ENCODE measurements at places on chromosomes 16 and 17.

- no peak for DNase-seq
These were observed 14.7 kb downstream of the ALOX15B start for GRCh38 chr17:8053600-8053999.

DNA sequence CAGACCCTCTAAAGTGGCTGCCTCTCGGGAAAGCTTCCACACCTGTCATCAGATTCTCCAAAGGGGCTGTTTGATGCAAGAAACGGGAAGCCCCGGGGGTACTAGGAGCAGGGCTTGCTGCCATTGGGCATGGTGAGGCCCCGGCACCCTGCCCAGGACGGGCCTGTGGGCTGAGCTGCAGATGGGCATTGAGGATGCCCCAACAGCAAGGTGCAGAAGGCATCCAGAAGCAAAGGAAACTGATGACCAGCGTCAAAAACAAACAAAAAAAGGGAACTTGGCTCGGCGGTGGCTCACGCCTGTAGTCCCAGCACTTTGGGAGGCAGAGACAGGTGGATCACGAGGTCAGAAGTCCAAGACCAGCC is 1.5 kb upstream of the LIMD2 start:
- DNase-seq = no peak

- no peak for DNase-seq
These were observed 91.7 kb downstream of the PCTP start for GRCh38 chr17:55842405-55843158.

GRCh38 chr17:13575922-13576419 is 25.8 kb downstream of the HS3ST3A1 start:
- no peak for DNase-seq

DNA sequence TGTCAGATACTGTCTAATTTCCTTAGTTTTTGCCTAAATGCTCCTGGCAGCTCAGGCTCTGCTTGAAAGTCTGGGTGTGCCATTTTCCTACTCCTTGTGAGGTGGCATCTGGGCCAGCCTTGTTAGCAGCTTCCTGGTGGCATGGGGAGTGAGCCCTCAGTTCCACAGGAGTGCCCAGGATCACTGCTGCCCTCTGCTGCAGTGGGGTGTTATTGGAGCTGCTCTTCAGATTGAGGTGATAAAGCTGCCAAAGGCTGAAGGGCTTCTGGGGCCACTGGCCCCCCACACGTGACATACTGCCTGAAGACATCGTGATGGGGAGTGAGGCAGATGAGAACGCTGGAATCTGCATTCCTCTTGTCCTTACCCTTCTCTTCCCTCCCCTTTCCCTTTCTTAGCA is 27.4 kb downstream of the CEP95 start:
- no peak for DNase-seq

DNA sequence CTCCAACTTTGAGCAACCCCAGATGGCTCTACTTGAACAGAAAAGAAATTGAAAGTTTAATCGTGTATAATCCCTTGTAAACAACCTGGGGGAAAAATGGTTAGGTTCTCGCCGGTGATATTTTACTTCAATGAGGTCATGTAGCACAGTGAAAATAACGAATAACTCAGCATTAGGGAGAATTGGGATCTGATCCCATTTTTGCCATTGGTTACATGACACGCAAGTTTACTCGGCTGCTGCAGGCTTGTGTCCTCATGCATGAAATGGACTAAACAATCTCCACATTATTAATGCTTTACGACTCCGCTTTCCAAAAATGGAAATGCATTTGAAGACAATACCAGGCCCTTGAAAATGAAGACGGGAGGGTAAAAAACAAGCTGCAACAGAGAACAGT is 45.5 kb upstream of the LRRC37A3 start:
- DNase-seq = no peak

DNA sequence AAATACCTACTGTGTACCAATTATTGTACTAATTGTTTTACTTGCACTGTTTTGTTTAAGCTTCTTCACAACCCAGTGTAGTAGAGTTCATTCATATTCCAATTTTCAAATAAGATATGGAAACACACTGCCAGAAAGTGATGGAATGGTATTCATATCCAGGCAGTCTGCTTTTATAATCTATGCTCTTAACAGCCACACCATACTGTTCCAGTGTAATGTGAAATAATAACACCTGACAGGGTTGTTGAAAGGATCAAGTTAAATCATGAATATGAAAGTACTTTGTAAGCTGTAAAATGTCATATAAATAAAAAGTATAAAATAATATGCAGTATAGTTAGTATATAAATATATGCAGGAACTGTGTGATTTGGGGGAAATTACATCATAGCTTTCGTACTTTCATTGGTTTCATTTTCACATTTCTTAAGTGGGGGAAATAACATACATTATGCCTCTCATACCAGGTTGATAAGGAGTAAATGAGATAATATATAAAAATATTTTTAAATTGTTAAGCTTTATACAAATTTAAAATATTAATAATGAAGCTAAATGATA is 230.8 kb downstream of the TANC2 start:
- DNase-seq = no peak

DNA sequence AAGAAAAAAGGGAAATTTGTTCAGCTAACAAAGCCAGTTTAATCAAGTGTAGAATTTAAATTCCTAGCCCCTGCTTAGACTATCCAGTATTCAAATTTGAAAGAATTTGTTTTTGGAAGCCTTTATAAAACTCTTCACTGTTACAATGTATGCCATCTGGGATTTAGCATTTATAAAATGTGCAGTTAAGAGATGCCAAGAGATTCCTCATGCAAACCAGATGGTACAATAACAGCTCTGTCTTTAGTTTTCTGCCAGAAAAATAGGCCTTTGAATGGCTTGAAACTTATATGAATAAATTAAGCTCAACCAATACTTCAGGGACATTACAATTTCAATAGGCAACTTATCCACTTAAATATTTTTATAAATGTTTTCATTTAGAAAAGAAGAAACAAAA is 6.8 kb upstream of the ANKS4B start:
- DNase-seq = no peak

DNA sequence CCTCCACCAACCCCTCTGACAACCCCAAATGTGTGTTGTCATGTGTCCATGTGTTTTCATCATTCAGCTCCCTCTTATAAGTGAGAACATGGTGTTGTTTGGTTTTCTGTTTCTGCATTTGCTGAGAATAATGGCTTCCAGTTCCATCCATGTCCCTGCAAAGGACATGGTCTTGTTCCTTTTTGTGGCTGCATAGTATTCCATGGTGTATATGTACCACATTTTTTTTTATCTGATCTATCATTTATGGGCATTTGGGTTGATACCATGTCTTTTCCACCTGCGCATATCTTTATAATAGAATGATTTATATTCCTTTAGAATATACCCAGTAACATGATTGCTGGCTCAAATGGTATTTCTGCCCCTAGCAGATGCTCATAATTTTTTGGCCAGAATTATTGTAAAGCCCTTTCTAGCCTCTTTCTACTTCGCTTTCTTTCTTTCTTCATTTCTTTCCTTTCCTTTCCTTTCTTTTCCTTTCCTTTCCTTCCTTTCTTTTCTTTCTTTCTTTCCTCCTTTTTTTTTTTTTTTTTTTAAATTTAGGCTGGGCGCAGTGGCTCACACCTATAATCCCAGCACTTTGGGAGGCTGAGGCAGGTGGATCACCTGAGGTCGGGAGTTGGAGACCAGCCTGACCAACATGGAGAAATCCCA is 12.7 kb downstream of the REXO5 start:
- DNase-seq = no peak

DNA sequence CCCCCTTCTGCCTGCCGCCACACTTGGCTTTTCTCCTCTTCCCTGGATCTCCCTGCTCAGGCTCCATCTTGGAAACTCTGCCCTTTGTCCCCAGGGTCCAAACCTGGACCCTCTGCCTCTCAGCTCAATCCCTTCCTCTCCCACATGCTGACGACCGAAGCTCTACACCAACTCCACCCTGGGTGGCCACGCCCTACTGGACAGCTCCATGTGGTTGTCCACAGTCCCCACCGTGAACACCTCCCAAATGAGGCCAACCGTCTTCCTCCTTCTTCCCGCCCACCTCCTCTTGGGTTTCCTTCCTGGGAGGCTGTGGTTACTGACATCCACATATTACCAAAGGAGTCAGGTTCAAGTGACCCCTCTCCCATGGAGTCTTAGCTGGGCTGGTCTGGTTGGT is 22.6 kb upstream of the MLKL start:
- DNase-seq = no peak

- DNase-seq = no peak
These were observed 8.0 kb downstream of the STAT5B start for GRCh38 chr17:42268236-42268635.

DNA sequence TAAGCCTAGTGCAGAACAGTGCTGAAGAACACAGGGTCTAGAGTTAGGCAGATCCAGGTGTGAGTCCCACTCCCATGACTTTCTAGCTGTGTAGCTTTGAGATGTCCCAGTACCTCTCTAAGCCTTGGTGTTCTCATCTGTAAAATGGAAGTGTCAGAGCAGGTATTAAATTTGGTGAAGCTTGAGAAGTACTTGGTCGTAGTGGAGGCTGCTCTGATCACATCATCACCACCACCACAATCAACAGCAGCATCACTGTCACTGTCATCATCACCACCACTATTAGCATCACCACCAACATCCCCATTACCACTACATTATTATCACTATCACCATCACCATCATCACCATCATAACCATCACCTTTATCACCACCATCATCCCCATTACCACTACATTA is 132.1 kb downstream of the CMIP start:
- DNase-seq = no peak

DNA sequence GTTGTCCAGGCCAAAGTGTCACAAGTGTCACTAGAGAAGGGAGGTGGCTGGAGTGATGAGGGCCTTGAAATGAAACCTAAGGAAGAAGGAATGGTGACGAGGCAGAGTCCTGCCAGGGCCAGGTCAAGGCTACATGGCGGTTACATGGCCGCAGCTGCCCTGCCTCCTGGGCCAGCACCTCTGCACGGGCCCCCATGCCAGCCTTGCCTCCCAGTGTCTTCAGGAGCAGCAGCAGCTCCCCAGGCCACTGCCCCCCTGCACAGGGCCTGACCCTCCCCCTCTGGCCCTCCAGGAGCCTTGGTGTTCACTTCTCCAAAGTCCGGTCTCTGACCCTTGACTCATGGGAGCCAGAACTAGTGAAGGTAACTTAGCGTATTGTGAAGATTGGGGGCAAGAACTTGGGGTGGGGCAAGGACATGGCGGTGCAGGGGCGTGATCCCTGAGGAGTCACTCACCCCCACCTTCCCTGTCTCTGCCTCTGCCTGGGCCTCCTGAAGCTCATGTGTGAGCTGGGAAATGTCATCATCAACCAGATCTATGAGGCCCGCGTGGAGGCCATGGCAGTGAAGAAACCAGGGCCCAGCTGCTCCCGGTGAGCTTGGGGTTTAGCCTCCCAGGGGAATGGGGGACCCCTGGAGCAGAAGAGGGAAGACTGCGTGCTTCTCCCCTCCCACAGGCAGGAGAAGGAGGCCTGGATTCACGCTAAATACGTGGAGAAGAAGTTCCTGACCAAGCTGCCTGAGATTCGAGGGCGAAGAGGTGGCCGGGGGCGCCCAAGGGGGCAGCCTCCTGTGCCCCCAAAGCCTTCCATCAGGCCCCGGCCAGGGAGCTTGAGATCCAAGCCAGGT is 4.1 kb upstream of the KCTD11 start:
- no peak for DNase-seq

DNA sequence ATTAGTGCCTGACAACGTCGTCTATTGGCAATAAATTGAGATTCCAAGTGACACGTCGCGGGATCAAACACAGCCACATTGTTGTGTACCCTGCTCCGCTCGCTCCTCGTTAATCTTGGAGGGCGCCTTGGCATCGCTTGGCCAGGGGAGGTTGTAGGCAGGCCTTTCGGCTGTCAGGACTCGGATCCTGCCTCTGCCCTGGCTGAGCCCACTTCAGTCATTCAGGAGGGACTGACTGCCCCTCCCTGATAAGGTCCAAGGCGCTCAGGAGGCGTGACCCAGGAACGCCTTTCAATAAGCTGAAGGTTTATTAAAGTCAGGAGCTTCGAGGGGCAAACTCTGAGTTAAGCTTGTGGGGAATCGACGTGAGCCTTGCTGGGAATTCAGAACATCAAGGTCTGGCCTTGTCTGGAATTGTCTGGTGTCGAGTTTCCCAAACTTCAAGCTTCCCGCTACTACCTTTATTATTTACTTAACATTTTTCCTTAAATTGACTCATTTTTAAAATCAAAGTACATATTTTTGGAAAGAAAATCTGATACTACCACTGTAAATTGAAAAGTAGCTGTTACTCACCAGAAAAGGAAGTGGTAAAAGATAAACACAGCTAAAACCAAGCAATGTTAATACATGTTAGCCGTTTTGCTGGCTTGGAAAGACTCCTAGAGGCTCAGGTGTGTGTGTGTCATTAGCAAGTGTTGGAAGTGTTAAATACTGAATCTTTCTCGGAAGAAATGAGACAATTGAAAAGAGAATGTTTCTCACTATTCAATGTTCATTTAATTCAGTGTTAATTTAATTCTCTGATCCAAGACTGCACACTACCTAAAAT is 5.3 kb upstream of the IRX3 start:
- no peak for DNase-seq

DNA sequence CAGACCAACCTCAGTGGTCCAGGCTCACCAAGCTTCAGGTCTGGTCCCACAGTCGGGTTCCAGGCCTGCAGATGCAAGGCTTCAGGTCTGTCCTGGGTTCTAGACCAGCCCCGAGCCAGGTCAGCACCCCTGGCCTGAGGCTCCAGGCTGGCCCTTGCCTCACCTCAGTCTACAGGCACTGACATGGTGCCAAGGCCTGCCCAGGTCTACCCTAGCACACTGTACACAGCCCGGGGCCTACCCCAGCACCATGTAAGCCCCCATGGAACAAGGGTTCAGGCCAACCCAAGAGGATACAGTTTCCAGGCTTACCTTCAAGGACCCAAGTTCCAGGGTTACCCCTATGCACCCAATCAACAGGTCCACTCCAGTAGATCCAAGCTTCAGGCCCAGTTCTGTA is 26.8 kb downstream of the ZFP1 start:
- no peak for DNase-seq

- DNase-seq = no peak
These were observed 12.2 kb downstream of the MPP3 start for GRCh38 chr17:43820759-43821158.
